HS-27A (cell line): ENCODE measurements at places on chromosomes 6 and 20.

- no peak for DNase-seq
Observed at GRCh38 chr6:108693430-108694154, 132.9 kb downstream of the FOXO3 start.

GRCh38 chr6:170045563-170045960 is 245.3 kb downstream of the DLL1 start:
- no peak for DNase-seq

GRCh38 chr20:62892348-62893304 is 31.0 kb upstream of the TCFL5 start:
- DNase-seq: no peak

DNA sequence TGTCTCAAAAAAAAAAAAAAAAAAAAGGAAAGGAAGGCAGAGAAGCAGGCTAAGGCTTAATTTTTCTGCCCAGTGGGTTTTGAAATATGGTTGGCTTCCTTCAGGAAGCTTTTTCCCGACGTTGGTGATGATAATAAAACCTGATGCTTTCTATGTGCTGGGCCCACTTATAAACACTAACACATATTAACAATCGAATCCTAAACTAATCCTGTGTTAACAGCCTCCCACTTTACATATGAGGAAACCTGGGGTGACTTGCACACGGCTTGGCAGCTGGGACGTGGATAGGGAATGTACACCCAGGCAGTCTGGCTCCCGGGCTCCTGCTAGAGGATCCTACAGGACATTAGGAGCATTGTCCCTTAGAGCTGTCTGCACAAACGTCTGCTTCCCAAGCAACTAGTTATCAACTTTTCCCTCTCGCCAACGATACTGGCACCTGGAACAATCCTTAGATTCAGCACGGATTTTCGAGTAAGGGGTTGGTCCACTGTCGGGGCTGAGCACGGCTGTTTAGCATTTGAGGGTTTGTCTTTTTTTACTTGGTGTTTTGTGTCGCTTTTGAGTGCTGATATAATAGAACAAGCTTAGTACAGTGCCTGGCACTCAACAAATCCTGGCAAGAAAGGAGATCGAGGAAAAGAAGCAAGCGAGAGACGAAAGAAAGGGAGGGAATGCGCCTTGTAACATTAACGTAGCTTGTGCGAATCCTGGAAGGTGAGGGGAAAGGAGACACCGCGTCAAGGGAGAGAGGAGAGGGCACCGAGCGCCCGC is 622 bp upstream of the KIZ start:
- no peak for DNase-seq

GRCh38 chr6:69796073-69796641 is 653 bp downstream of the LMBRD1 start:
- DNase-seq: no peak

GRCh38 chr6:43045371-43045930 is 8.2 kb downstream of the CUL7 start:
- DNase-seq: no peak

GRCh38 chr6:2589171-2589661 is 161.5 kb downstream of the MYLK4 start:
- DNase-seq: no peak

GRCh38 chr20:312067-312466 is 13.3 kb upstream of the SOX12 start:
- no peak for DNase-seq

DNA sequence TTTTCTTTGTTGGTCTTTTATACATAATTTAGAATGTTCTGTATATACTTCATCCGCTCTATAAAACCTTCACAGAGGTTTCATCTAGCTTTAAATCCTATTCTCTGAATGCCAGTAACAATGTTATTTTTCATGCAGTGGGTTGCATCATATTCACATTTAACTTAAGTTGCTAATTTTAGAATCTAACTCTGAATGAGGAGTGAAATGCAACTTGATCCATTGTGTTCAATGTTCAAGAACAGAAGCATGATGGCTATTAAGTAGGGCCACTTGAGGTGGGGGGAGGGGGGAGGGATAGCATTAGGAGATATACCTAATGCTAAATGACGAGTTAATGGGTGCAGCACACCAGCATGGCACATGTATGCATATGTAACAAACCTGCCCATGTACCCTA is 224.5 kb downstream of the NKAIN2 start:
- DNase-seq: no peak

DNA sequence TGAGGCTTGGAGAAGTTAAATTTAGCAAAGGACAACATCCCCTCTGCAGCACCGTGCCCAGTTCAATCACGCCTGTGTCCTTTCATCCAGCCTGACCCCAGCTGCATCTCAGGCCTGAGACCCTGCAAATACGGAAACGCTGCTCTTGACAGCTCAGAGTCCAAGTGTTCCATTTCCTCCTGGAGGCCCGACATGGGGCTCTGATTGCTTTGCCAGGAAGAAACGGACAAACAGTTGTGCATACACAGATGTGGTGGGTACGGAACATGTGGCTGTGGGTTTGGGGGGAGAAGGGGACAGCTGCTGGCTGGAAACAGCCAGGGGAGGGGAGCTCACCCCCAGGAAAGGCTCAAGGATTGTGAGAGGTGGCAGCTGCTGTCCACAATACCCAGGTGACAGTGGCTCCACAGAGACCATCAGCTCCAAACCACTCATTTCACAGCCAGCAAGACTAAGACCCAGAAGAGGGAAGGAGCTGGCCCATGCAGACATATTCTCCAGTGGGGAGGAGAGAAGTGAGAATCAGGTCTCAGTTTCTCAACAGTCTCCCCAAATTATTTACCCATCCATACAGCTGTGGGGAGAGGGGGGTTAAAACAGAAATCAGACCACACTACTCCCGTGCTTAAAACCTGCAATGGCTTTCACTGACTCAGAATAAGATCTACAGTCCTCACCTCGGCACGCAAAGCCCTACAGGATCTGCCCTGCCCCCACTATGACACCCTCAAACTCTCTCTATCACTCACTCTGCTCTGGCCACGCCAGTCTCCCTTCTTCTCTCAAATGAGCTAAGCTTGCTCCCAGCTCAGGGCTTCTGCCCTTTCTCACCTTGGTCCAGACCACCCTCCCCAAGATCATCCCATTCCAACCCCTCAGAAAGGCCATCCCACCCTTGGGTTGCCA is 89.1 kb downstream of the PREX1 start:
- DNase-seq: no peak

DNA sequence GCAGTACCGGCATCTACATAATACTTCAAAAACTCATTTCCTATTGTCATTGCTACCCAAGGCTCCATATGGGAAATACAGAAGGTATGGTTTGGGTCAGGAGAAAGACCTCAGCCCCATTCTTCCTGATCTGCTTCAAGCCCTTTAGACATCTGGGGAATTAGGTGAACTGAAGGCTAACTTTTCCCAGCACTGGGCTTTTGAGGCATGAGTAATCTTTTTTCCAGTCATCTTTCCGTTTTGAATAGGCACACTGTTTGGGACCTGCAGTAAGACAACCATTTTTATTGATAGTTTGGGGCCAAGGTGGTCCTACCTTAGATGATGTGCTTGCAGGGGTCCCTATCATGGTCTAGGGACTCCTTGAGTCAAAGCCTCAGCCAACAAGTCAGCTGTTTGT is 198.4 kb downstream of the HAO1 start:
- no peak for DNase-seq

- DNase-seq: no peak
Observed at GRCh38 chr6:1001655-1002349, 308.9 kb upstream of the EXOC2 start.

GRCh38 chr6:119077643-119078375 is 655 bp downstream of the FAM184A start:
- no peak for DNase-seq

DNA sequence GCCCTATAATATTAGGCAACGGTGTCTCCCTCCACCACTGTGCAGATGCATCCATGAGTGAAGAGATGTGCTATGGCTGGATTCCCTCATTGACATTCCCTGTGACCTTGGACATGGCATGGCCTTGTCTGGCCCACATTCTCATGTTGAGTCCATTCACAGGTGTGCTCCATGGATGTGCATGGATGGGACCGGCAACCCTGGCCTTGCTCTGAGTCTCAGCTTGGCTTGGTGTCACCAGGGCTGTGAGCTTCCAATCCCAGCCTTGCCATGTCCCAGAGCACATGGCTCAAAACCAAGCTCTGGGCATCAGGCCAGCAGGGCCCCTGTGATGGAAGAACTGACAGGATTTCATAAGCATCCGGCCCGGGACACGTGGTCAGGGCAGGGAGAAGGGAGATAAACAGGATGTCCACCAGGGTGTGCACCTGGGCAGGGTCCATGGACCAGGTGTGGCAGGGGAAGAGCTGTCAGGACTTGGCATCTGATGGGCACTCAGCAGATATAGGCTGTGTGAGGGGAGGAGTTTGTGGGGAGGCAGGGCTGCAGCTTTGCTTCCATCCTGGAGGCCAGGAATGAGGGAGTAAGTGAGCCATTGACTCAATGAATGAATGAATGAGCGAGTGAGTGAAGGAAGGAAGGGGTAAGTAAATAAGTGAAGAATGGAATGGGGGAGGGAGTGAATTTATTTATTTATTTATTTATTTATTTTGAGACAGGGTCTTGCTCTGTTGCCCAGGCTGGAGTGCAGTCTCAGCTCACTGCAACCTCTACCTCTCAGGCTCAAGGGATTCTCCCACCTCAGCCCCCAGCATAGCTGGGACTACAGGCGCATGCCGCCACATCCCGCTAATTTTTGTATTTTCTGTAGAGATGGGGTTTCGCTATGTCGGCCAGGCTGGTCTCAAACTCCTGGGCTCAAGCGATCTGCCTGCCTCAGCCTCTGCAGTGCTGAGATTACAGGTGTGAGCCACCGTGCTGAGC is 15.7 kb downstream of the NRSN2 start:
- DNase-seq: peak; percentile 86

GRCh38 chr6:45611491-45611890 is 233.8 kb upstream of the SUPT3H start:
- DNase-seq: no peak

- DNase-seq: no peak
Observed at GRCh38 chr6:7332090-7332745, 19.2 kb upstream of the SSR1 start.

DNA sequence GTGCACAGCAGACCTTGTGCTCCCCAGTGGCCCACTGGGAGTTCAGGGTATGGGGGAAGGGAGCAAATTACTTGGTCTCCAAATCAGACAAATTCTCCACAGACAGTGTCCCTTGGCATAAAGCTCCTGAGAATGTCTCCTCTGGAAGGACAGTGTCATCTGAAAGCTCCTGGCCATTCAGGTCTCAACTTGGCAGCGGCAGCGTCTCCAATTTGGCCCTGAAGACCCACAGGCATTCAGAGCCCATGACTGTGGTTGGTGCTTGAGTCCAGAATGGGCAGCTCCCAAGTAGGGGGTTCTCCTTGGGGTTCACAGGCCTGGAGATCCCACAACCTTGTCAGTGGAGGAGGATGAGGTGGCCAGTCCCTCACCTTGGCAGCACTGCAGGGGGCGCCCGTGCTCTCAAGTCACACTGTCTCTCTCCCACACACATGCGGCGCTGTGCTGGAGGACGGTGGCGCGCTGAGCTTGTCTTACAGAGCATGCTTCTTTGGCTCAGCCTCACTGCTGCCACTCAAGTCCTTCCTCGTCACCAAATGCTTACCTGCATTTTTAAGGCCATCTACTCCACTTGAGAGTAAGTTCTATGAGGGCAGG is 20.7 kb downstream of the DYNLRB1 start:
- DNase-seq: no peak

- DNase-seq: no peak
Observed at GRCh38 chr20:1983301-1983700, 10.6 kb downstream of the PDYN start.

DNA sequence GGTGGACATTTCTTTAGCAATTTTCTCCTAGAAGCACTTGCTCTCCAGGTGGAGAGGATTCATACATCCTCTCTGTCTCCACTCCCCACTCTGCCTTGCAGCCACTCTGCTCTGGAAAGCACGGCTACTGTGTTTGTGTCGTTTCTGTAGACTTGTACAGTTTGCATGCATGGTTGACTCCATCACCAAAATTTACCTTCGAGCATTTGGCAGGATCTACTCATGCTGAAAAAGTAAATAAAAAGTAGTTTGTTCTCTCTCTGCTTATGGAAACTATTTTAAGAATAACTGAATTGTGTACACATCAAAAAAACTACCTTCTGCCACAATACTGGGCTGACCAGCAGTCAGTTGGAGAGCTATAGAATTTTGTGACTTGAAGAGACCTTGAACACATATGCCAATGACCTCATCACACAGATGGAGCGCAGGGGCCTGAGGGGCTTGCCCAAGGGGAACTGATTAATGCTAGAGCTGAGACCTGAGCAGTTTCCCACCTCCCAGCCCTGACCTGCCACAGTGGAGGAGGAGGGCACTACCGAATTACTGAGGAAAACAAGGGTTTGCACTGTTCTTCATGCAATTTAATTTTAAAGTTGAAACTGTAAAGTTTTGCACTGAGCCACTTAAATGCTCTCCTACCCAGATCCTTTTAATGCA is 33.7 kb upstream of the FOXQ1 start:
- no peak for DNase-seq

- DNase-seq: peak; percentile 40
Observed at GRCh38 chr6:21769405-21769861, 175.9 kb downstream of the SOX4 start.

DNA sequence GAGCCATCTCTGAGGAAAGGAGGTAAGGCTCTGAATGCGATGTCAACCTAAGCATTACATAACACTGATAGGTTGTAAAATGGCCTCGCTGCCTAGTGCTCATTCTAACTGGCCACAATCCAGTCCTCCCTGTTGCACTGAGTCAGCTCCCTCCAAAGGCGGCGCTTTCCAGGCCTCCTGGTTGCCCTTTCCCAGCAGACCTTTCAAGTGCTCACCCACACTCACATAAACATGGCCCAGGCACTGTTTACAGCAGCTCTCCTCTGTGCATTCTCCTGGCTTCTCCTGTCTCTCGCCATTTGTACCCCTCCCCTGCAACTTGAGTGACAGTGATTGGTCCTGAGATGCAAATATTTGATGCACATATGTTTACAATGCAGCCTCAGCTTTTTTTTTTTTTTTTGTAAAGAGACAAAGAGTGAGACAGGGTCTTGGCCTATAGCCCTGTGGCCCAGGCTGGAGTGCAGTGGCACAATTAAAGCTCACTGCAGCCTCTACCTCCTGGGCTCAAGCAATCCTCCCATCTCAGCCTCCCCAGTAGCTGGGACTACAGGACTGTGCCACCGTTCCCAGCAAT is 36.8 kb upstream of the PRND start:
- no peak for DNase-seq

DNA sequence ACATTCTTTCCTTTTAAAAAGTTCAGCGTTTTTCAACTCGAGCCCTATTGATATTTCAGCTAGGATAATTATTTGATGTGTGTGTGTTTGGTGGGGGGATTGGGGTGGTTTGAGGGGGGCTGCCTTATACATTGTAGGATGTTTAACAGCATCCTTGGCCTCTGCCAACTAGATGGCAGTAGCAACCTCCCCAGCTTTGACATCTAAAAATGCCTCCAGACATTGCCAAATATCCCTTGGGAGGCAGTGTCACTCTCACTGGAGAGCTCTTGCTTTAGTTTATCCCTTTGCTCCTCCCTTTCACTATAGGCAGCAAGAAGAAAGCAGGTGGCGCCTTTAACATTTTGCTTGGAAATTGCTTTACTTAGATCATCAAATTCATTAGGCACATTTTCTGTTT is 14.6 kb upstream of the TP53TG5 start:
- no peak for DNase-seq

GRCh38 chr6:109595998-109596397 is 95.0 kb downstream of the AK9 start:
- DNase-seq: peak; percentile 33
